Stomach (tissue), 19 donors: ENCODE measurements at places on chromosomes 2 and 18. TPM values are rescaled to one million over a fixed set of nuclear protein-coding genes. Genes with fewer than 3 reads are reported as not detected.
A peak's percentile ranks its signal among the peaks of the same experiment; 100 is the strongest.

GRCh38 chr2:219112651-219113338 is 47.8 kb downstream of the NHEJ1 start:
- DNase-seq, result no peak

Gene ACMSD
- not detected for total RNA-seq

Gene KCNF1
- total RNA-seq, result 0.92 TPM

Gene MCM6
- 41.1 TPM for total RNA-seq

GRCh38 chr2:147255812-147256211 is 589.0 kb upstream of the ACVR2A start:
- DNase-seq, result peak; percentile 76

- no peak for DNase-seq
Observed at GRCh38 chr18:3214855-3215637, 4.7 kb downstream of the MYOM1 start.

- DNase-seq, result no peak
Observed at GRCh38 chr2:74253971-74254310, 55.5 kb downstream of the MTHFD2 start.

GRCh38 chr18:78957140-78957539 is 22.5 kb upstream of the SALL3 start:
- DNase-seq, result no peak

Gene ZNF397
- total RNA-seq, result 32.1 TPM

Gene SMYD1
- 25.4 TPM for total RNA-seq

Gene NETO1
- total RNA-seq, result 8.8 TPM

DNA sequence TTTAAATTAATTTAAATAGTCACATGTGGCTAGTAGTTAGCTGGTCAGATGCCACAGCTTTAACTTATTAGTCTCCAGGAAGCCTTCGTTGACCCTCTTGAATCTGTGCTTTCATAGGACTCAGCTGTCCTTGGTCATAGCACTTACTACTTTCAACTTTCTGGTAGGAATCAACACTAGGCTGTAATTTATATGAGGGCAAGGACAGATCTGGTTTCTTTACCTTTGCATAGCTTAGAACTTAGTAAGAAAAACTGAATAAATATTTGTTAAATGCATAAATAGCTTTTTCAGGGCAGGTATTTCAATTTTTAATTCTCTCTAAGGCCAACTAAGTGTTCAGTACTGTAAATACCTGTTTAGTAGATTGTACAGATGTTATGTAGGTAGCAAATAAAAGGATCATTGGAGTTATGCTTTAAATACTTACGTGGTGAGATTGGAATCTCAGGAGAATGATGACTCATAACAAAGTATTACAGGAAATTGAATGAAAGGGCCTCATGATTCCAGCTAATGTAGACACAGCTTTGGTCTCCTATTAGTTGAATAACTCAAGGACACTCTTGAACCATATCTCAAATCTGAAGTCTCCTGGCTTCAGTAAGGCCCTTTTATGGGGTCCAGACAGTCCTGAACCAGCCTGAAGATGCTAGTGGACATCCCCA is 2.6 kb downstream of the CLIP4 start:
- peak; percentile 47 for DNase-seq

GRCh38 chr2:212547716-212548454 is 9.3 kb upstream of the ERBB4 start:
- no peak for DNase-seq

- no peak for DNase-seq
Observed at GRCh38 chr2:202299712-202300111, 34.1 kb downstream of the NOP58 start.

DNA sequence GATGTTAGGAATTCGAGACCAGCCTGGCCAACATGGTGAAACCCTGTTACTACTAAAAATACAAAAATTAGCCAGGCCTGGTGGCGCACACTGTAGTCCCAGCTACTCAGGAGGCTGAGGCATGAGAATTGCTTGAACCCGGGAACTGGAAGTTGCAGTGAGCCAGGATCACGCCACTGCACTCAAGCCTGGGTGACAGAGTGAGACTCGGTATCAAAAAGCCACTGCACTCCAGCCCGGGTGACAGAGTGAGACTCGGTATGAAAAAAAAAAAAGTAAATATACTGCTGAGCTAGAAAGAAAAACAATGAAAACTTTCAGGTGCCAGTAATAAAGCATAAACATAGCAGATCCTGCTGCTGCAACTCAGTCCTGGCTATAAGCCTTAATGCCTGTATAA is 73.5 kb downstream of the STRN start:
- peak; percentile 32 for DNase-seq

GRCh38 chr2:99562516-99562915 is 72.7 kb upstream of the REV1 start:
- DNase-seq, result no peak

DNA sequence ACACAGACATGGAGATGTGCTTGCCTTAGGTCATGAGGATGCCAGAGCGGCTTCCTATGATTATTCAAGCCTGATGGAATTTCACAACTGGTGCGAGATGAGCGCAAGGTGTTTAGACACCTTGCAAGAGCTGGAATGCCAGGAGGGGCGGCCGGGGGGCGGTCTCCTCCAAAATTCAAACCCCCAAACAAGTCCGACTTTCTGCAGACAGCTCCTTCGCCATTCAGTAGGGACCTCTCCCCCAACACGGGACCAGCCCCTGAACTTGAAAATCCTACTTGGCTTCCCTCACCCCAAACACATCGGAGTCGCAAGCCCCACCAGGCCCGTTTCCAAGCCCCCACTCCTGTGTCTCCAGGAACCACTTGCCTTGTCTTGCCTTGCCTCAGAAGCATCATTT is 64.8 kb upstream of the ID2 start:
- DNase-seq, result no peak

Gene GKN1
- 7,706 TPM for total RNA-seq

DNA sequence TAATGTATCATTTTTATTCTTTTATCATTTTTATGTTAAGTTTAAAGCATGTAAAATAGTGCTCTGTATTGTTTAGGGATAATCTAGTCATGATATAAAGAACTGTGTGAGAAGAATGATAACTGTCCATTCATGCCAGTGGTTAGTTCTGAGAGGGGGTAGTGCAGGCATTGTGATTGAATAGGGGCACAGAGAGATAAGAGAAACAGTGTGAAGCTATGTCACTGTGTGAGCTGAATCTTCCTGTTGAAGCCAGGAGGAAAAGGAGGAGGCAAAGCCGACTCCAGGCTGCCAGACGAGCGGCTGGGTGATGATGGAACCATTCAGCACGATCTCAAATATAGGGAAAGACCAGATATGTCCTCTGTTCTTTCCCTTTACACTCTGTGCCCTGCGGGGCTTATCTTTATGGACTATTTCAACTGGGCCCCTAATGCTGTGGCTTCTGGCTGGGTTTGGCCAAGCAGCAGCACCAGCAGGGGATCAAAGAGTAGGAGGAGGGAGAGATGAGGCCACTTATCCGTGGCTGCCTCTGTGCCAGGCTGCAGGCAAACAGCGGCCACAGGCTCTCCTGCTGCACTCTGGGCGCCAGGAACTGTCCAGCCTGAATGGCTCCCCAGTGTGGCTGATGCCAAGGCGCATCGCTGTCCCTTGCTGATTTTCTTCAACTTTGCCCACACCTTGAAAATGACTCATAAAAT is 128.0 kb downstream of the SPP2 start:
- peak; percentile 29 for DNase-seq

GRCh38 chr2:120867290-120868241 is 131.9 kb downstream of the GLI2 start:
- peak; percentile 93 for DNase-seq

Gene APOB
- total RNA-seq, result not detected

Gene STAT4
- 6.1 TPM for total RNA-seq

DNA sequence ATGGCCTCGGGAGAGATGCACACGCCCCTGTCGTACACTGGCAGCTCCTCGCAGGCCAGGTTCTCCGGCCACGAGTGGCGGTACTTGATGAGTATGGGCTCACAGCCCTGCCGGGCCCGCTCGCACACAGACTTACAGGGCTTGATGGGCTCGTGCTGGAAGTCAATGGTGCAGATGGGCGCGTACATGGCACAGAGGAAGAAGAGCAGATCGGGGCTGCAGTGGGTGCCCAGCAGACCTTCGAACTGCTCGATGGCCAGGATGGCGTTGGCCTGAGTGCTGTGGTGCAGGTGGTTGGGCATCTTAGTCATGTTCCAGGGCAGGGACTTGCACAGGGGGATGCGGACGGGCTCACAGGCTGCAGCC is 359 bp downstream of the FRZB start:
- no peak for DNase-seq

Gene DSG1
- total RNA-seq, result not detected

GRCh38 chr2:104416339-104417000 is 437.4 kb upstream of the POU3F3 start:
- no peak for DNase-seq

DNA sequence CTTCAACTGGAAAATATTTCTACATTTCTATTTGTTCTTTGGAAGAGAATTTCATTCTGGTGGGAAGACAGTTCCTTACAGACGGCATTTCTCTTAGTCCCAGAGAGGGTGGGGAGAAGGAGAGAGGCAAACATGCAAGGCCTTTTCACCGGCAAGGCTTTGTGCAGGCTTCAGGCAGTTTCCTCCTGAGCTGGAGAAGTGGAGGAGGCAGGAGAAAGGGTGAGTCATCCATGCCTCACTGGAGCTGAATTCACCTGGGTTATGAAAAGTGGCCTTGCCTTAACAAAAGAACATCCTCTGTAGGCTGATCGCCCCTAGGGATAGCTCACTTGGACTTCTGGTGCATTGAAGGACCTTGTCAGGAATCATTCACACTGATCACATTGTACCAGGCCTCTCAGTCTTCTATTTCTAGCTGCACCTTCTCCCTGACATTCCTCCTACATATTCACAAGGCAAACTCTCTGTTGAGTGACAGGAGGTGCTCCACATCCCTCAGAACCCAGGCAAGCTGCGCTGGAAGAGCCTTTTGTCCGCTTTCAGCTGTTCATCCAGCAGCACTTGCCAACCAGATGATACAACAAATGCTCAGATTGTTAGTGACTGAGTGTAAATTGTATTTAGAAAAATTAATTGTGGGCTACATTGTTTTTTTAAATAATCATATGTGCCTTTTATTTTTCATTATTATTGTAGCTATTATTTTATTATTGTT is 796.1 kb downstream of the DCDC2C start:
- no peak for DNase-seq

Gene ADGRF3
- not detected for total RNA-seq

DNA sequence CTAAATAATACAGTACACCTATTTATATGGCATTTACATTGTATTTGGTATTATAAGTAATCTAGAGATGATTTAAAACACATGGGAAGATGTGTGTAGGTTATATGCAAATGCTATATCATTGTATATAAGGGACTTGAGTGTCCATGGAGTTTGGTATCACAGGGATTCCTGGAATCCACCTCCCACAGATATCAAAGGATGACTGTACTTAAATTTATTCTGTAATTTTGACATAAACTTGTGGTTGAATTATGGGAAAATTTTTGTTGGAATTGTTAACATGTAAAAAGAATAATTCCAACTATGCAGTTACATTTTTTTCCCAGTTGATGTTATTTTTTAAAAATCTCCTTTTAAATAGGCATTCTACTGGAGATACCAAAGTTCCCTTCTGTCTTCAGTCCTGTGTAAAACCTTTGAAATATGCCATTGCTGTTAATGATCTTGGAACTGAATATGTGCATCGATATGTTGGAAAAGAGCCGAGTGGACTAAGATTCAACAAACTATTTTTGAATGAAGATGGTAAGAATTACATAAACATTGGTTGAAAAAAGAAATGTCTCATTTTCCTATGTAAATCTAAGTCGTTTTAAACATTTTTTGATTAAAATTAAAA is 24.1 kb downstream of the GLS start:
- no peak for DNase-seq

DNA sequence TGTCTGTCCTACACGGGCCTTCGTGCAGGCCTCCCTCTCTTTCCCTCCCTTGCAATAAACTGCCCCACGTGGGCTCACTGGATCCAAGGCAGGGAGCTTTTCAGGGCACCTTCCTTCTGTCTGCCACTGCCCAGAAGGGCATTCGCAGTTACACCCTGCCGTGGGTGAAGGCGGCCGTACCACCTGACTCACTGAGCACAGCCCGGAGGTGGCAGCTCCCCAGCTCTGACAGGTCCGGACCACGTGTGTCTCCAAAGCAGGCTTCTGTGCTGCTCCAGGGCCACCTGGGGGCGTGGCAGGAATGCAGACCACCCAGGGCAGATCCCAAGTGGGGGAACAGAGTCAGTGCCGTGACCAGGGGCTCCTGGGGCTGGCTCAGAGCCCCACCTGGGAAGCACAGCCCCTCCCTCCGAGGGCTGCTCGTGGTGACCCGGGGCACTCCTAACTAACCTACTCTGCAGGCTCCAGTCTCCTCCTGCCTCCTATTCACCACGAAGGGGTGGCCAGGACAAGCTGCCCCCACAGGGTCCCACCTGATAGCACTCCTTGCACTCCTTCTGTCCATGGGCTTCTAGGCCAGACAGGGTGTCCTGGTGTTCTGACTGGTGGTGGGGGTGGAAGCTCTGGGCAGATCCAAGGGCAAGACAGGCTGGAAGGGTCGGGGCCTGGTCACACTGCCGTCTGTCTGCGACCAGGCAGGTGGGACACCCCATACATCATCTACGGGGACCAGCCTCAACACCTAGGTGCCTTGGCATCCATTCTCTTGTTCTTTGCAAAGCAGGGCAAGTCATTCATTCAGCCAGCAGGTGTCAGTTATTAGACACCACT is 9.7 kb downstream of the SNED1 start:
- DNase-seq, result no peak

DNA sequence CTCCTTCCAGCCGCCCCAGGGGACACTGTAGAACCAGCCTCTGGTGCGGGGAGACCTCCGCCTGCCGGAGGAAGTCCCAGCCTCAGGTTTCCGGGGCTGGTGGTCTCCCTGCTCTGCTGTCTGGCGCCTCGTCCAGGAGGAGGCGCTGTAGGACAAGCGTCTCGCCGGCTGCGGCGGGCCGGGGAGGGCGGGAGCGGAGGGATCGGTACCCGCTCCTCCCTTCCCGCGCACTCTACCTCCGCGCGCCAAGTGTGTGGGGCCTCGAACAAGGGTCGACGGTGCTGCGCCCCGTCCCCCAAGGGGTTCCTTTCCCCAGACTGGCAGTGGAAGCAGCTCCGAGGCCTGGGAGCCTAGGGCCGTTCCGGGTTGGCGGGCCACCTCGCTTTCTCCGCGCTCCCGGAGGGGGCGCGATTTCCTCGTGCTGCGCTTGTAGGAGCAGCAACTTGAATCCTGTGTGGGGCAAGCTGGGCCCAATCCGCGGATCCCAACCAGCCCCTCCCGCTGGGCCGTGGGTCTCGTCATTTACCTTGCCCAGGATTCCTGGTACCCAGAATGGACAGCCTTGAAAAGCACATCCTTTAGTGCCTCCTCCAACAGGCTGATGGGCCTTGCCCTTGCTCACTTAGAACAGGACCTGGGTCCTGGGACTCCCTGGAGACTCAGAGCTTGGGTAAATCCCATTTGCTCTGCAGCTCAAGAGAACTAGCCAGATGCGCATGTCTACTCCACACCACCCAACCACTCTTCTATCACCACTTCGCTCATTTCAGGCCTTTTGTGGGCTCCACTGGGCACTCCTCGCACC is 10.6 kb upstream of the HOXD4 start:
- peak; percentile 56 for DNase-seq
